ENCODE measurements at places on chromosomes 1 and 21.

GRCh38 chr1:66349242-66349641 is 184.7 kb upstream of the SGIP1 start:
- DNase-seq = no peak

DNA sequence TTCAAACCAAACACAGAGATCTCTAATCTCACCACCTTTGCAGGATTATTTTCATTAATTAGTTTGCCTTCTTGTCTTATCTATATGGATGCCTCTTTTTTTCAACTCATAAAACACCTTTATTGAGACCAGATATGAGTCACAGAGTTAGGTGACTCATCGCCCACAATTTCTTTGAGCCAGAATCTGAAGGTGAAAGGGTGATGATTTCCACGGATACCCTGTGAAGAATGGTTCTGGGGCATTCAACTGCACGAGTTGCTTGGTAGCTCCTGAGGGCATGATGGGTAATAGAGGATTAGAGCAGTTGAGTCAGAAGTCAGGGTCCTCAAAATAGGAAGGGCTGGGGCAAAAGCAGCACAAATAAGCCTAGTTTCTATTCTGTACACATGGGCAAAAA is 128.2 kb downstream of the TBX19 start:
- DNase-seq = no peak

DNA sequence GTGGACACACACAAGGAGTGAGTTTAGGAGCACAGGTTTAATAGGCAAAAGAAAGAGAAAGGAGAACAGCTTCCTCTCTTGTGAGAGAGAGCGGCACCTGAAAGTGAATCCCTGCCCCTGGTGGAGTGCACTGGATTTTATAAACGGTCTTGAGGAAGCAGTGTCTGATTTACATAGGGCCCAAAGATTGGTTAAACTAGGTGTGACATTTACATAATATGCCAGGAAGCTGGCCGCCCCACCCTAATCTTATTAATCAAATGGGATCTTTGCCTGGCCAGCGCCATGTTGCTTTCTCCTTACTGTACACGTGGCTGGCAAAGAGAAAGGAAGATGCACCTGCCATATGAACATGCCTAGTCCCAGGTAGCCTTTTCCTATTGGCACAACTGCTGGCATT is 38.7 kb downstream of the CFH start:
- no peak for DNase-seq

DNA sequence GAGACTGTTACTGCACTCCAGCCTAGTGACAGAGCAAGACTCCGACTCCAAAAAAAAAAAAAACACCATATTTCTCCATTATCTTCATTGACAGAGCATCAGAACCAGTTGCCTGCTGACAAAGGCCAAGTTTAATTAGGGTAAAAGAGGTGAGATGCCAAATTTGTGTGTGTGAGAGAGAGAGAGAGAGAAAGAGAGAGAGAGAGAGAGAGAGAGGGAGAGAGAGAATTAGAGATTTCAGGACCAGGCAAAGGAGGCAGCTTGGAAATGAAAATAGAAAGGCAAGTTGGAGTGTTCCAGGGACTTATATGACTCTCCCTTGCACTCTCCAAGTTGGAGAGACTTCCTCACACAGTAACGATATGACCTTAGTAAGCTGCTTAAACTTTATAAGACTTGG is 24.3 kb upstream of the UAP1 start:
- no peak for DNase-seq

DNA sequence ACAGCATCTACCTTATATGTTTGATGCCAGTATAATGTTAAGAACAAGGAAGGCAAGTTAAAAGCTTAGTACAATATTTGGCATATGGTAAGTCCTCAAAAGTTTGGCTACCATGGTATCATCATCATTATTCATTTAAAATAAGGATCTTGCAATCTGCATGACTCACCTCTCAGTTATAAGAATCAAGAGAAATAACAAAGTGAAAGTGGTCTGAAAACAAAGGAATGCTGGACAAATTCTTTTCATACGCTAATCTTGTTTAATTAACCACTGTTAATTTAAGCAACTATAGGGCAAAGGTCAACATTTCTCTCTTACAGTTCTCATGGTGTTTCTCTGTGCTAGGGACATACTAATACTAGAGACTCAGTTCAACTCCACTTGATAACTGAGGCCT is 13.0 kb upstream of the CLDN19 start:
- no peak for DNase-seq

- DNase-seq = no peak
Observed at GRCh38 chr1:3707298-3707938, 44.8 kb upstream of the CCDC27 start.
